ENCODE measurements at places on chromosomes 5 and 9.
A peak's percentile ranks its signal among the peaks of the same experiment; 100 is the strongest.

DNA sequence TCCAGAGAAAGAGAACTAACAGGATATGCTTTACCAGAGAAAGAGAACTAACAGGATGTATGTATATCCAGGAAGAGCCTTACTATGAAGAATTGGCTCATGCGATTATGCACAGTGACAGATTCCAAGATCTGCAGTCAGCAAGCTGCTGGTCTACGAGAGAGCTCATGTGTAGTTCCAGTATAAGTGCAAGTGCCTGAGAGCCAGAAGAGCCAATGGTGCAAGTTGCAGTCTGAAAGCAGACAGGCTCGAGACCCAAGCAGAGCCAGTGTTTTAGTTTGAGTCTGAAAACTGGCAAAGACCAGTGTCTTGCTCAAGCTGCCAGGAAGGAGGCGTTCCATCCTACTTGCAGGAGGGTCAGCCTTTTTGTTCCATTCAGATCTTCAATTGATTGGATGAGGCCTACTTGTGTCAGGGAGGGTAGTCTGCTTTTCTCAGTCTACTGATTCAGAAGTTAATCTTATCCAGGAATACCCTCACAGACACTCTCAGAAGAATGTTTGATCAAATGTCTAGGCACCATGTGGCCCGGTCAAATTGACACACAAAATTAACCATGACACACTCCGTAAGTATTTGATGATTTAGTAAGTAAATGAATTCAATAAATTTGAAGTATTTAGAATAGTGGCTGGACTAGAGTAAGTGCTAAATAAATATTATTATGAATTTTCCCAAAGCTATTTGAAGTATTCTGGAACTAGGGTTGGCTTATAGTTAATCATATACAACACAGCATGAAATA is 372.1 kb upstream of the SGCD start:
- DNase-seq = no peak

DNA sequence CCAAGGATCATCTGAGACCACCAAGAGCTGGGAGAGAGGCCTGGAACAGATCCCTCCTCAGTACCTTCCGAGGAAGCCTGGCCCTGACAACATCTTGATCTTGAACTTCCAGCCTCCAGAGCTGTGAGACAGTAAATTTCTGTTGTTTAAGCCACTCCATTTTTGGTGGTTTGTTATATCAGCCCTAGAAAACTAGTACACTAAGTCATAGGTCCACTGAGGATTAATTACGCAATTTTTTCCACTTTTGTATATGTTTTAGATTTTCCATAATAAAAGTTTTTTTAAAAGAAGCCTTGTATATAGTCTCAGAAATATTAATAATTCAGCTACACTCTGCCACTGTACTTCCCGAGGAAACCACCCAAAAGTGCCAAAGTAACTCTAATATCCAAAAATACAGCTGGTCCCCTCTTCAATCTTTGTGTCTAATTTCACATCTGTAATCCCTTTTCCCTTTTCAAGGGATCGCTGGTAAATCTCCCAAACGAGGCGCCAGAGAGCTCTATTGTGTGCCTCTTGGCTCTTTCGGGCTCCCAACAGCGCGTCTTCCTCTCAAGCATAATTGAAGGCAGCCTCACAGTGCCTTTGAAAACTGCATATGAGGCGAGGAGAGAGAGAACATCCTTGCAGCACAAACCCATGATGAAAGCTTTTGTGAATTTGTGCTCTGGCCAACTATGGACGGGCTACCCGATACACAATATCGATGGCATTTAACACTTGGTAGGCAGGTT is 32.7 kb downstream of the PRUNE2 start:
- DNase-seq = peak; percentile 70

DNA sequence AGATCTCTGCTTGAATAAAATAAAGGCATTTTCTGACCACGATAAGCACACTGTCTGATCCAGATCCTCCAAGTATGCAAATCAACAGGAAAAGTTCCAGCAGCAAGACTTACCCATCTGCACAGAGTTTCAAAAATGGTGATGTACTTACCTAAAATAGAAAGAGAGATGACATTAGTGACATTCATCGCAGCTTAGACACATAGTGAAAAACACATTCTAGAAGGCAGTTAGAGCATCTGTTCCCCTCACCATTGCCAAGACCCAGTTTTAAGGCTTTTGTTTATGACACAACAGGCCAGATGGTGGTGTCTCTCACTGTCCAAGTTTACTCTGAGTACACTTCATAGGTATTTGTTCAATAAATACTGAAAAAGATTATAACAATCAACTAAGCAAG is 207.7 kb downstream of the PDE4D start:
- DNase-seq = no peak

DNA sequence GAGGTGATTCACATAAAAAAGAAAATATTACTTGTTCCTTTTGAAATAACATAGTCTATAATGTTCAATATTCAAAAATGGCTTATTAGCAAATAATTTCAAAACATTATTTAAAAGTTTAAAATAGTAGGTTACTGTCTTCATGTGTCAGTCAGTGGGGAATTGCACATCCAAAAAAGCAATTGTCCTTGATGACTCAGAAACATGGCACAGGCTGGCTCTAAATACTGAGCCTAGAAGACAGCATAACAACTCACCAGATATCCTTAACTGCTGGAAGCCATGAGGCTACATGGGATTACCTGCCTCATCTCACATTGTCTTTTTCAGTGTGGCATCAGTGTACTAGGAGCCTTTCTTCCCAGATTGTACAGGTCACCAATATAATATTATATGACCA is 439.5 kb upstream of the RGMB start:
- no peak for DNase-seq

DNA sequence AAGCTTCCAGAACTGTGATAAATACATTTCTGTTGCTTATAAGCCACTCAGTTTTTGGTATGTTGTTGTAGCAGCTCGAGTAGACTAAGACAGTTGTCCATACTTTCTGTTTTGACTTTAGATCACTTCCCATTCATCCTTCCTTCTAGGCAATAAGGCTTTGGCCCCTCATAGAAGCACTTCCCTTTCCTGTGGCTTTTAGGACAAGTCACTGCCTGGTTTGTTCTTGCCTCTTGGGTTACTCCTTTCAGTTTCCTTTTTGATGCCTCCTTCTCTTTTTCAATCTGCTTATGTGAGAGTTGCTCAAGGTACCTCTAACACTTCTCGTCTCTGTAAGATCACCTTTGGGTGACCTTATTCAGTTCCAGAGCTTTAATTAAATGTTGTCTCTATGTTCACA is 72.4 kb upstream of the NTRK2 start:
- DNase-seq = no peak

DNA sequence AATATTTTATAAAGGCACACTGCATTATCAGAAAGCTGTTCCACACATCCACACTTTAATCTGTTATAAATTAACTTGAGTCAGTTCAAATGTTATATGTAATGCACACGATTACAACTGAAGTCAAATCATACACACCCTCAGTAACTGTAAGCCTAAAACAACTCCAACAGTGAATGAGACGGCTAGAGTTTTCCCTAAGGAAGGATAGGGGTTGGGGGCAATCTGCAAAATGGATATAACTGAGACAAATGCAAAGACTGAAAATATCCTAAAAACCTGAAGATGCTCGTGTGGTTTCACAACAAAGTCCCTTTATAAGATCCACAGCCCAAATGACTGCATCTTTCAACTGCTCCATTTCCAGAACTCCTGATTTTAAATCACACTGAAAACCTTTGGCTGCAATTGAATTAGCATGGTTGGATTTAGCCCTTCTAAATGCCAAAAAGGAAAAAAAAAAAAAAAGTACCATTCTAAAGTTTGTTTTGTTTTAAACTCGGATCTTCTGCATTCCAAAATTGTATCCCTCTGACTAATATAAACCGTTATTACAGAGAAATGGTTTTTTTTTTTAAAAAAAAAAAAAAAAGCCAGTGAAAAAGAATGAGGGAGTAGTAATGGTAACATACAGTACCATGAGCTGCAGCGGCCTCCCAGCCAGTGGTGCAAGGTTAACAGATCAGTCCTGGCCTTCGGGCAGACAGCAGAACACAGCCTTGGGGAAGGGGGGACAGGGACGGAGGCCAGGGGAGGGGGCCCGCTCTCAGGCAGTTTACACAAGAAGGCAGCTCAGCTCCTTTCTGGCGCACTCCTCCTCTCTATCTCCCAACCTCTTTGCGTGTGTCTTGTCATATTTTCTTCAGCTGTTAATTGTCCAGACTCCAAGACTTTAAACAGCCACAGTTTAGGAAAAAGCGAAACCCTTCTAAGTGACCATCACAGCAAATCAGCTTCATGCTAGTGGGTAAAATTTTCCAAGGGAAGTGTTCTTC is 166.1 kb downstream of the BNC2 start:
- DNase-seq = peak; percentile 90

DNA sequence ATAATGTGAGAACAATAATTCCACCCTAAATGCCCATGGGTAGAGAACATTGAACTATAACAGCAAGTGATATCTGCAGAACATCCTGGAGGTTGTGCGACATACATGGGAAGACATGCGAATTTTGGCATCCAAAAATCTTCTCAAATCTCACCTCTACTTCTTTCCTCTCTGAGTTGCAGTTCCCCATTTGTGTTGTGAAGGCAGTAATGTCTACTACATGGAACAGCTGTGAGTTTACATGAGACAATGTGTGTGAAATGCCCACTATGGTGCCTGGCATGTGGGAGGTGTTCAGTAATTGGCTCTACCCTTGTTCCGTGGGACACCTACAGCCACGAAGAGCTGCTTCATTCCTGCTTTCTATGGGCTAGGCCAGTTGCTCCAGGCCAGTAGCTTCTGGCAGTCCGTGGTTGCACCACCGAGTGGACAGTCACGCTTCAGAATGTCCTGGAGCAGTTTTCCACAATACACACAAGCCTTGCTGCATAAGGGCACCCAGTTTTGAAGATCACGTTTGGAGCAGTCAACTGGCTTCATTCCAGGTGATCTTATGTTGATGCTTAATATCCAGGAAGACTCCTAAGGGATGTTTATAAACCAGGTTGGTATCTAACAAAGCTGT is 297.7 kb downstream of the DEPDC1B start:
- no peak for DNase-seq

DNA sequence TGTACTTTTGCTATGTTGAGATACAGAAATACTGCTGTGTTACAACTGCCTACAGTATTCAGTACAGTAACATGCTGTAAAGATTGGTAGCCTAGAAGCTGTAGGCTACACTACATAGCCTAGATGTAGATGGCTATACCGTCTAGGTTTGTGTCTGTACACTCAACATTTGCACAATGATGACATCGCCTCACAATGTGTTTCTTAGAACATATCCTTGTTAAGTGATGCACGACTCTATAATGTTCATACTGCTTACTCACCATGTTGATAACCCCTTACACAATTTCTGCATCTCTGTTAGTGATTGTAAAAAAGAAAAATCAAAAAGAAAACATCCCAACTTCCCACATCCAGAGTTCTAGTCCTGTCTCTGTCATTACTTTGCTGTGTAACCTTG is 450.0 kb downstream of the CCDC171 start:
- DNase-seq = no peak

All from sigmoid colon (tissue), 7 donors.